Bronchial epithelial cell (primary cell): ENCODE measurements at places on chromosomes 1 and 21. TPM values are rescaled to one million over a fixed set of nuclear protein-coding genes. Genes with fewer than 3 reads are reported as not detected.

Gene AUNIP
- total RNA-seq = 2.4 TPM in 2 replicates

Gene PTPN7
- under 0.01 TPM in 1 of 2 replicates, not detected in the other for total RNA-seq

Gene LAMC2
- total RNA-seq = 1,014 and 1,840 TPM in 2 replicates

Gene OR2AK2
- total RNA-seq = not detected in 2 replicates

Gene OPRD1
- under 0.01 TPM in 2 replicates for total RNA-seq

Gene VWA5B1
- not detected in 2 replicates for total RNA-seq
